ENCODE measurements at places on chromosomes 12 and 14. TPM values are rescaled to one million over a fixed set of nuclear protein-coding genes. Genes with fewer than 3 reads are reported as not detected.
A peak's percentile ranks its signal among the peaks of the same experiment; 100 is the strongest.

- no peak for DNase-seq
These were observed 17.1 kb downstream of the PDZRN4 start for GRCh38 chr12:41205070-41205709.

GSC gene
- not detected for total RNA-seq

DNA sequence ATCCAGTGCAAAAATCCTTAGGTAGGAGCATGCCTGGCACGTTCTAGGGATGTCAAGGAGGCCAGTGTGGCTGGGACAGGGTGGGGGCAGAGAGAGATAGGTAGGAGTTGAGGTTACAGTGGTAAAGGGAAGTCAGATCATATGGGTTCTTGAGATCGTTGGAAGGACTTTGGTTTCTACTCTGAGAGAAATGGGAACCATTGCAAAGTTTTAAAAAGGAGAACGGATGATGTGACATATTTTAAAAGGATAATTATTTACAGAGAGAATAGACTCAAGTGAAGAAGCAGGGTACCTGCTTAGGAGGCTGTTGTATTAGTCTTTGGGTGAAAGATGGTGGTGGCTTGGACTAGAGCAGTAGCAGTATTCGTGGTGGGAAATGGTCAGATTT lies 47.6 kb upstream of the ATP2B1 start:
- DNase-seq = no peak

DNA sequence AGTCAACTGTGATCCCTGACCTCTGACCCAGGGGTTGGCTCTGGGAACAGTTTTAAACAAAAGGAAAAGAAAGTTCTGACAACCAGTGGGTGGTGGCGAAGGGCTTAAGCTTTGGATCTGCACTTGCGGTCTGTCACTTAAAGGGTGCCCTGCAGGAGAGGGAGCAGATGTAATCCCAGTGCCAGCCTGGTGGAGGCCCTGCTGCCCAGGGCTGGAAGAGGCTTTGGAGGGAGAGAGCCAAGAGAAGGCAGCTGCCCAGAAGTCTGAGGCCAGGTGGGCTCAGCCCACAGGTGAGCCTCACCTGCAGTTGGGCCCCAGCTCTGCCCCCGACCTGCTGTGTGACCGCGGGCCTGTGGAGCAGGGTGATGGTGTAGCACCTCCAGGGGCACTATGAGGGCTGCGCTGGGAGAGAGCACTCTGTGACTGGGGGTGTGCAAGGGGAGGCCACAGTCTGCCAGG lies 19.1 kb downstream of the SH2B3 start:
- DNase-seq = no peak

- no peak for DNase-seq
These were observed 994 bp downstream of the SRP54 start for GRCh38 chr14:34983786-34984185.

DNA sequence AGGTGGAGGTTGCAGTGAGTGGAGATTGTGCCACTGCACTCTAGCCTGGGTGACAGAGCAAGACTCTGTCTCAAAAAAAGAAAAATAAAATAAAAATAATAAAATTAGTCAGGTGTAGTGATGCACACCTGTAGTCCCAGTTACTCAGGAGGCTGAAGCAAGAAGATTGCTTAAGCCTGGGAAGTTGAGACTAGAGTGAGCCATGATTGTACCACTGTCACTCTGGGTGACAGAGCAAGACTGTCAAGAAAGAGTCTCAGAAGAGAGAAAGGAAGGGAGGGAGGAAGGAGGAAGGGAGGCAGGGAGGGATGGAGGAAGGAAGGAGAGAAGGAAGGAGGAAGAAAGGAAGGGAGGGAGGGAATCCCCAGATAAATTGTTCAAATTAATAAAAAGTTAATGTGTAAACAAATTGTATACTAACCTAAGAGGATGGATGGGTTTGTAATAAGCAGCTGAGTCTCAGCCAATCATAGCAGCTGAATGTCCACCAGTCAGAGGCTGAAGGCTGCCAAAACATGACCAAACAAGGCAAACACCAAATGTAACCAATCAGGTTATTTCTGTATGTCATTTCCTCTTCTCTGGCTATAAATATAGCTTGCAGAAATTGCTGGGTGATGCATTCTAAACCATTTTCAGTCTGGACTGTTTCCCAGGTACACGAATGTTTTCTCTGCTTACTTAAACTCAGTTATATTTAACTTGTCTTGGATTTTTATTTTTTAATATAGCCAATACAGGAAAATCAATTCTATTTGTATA lies 6.1 kb upstream of the CDCA4 start:
- peak; percentile 52 for DNase-seq

DNA sequence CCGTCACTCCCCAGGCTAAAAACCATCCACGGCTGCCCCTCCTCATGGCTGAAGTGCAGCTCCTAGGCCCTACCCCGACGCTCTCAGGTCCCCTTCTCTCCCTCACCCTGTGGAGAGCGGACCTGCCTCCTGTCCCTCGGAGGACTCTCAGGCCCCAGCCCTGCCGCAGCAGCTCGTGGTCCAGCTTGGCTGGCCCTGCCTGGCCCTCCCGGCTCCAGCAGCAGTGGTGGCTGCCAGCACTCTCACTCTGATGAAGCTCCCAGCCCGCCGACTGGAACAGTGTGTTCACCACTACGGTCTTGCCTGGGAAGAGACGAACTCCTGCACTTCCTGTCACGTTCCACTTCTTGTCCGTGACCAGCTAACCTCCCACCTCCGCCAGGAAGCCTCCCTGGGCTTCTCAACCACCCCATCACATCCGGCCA lies 11.1 kb downstream of the BAG5 start:
- DNase-seq = no peak

GYS2 gene
- total RNA-seq = not detected

GRCh38 chr14:59664741-59665140 lies 88.1 kb upstream of the CCDC175 start:
- DNase-seq = no peak

DNA sequence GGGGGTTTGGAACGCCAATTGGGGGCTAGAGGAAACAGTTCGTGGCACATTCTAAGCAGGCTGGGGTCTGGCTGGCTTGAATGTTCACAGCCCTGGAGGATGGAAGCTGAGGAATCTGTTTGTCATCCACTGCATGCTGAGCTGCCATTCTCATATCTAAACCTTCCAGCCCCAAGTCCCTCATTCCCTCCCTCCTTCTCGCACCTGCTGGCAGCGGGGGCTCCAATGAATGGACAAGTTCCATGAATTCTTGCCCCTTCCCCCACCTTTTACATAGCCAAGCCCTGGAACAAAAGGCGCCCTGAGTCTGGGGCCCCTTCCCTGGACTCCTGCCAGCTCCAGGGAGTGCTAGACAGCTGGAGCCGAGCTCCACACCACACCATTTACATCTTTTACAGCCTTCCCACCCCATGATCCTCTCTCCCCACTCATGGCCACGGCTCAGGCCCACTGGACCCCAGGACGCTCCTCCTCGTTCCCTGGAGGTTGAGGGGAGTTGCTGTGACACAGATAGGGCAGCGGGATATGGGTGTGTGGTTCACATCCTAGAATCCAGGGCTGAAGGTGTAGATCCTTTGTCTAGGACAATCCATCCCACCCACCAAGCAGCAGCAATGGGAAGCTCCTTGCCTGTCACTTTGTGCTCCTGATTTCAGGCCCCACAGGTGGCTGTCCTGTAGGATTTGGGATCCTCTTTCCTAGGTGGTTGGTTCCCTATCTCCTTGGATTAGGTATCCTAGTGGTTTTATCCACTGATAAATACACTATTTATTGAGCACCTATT lies 21.7 kb upstream of the VRTN start:
- no peak for DNase-seq

DNA sequence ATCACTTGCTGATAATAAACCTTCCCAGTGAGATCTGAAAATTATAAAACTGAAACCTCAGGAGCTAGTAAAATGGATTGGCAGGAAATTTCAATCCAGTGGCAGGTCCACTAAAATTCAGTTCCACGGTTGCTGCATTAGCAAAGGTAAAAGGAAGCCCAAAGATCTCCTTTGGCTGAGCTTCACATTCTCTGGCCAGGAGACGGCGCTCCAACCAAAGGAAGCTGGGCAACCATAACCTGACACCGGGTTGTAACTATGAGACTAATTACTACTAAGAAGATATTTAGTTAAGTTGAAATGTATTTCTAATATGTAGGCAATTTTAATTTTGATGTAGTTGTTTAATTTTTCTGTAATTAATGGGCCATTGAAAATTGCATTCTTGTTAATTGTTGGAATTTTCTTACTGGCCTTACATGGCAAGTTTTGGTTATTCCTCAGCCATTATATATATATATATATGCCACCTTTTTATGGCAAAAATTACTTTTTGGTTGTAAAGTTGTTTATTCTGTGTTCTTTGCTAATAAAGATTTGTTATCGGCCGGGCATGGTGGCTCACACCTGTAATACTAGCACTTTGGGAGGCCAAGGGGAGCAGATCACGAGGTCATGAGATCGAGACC lies 17.0 kb downstream of the OR8S1 start:
- DNase-seq = peak; percentile 28

DNA sequence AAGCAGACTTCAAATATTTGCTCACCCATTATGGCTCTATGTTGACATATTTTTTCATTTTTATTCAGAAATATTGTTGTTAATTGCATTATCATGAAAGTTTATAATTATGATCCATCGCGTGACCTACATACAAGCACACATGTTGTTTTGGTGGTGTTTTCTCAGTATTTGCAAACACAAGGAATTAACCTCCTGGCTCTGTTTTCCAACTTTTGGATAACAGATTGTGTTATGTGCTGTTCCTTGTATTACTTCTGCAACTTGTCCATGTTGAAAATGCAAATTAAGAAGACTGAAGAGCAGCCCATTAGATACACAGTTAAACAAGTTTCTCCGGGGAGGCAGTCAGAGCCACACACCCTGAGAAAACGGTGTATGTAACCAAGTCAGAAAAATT lies 201.2 kb downstream of the SEC23A start:
- DNase-seq = no peak

CACNA2D4 gene
- total RNA-seq = not detected

DNA sequence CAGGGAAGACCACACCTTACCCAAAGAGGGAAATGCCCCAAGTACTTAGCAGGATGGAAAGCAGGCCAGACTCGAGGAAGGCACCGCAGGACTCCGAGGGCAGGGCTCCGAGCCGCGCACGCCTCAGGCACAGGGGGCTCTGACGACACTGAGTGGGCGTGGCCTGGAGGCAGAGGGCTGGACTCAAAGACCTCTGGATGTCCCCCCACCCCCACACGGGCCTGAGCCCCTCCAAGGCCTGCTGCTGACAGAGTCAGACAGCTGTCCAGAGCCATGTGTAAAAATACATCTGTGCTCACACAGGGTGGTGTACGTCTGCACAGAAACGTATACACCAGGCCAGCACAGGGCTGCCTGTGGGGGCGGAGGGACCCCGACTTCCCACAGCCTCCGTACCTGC lies 1.4 kb downstream of the AKT1 start:
- peak; percentile 8 for DNase-seq

- no peak for DNase-seq
These were observed 12.5 kb downstream of the PRIMA1 start for GRCh38 chr14:93775744-93776143.

- no peak for DNase-seq
These were observed 117.4 kb downstream of the MGAT4C start for GRCh38 chr12:86138770-86139169.

KRT85 gene
- not detected for total RNA-seq

- no peak for DNase-seq
These were observed at the start of gene AP4S1 for GRCh38 chr14:31025367-31026076. AP4S1 (plus strand) TSS chr14:31025649; CDS start chr14:31066197, 40,548 bp downstream.

CD4 gene
- not detected for total RNA-seq
